Right hindlimb (tissue), 1 donor: ENCODE measurements at places on chromosomes 5 and 9.

GRCh38 chr9:129995409-129996160 is 47.4 kb downstream of the FNBP1 start:
- DNase-seq, result no peak

DNA sequence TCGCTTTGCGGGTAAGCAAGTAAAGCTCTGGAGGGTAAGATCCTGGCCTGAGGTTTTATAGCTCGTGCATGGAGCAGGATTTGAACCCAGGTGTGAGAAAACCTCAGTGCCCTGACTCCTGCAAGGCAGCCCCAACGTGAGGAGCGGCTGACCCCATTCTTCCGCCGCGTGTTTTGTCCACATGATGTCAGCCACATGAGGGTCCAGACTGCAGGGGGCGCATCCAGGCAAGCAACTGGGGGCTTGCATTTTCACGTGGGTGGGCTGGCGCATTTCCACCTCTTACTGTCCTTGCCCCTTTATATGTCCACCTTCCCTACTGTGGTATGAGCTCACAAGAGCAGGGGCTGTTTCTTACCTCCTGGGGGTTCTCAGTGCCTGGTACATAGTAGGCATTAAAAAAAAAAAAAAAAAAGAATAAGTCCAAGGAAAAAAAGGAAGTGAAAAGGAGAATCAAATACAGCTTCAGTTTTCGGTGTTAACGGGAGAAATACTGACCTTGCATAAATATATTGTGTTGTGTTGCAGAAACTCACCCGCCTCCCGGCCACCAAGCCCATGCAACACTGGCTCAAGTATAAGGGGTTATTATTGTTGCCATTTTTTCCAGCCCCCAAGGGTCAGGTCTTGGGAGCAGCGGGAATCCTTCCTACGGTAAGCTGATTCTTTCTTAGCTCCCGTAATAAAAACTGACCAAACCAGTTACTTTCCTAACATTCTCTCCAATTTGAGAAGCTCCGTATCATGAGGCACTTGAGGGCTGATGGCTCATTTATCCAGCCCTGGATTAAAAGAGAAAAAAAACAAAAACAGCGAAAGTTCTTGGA is 15.0 kb downstream of the TLX3 start:
- DNase-seq, result no peak

GRCh38 chr9:19114680-19115270 is 12.1 kb upstream of the HAUS6 start:
- DNase-seq, result no peak

DNA sequence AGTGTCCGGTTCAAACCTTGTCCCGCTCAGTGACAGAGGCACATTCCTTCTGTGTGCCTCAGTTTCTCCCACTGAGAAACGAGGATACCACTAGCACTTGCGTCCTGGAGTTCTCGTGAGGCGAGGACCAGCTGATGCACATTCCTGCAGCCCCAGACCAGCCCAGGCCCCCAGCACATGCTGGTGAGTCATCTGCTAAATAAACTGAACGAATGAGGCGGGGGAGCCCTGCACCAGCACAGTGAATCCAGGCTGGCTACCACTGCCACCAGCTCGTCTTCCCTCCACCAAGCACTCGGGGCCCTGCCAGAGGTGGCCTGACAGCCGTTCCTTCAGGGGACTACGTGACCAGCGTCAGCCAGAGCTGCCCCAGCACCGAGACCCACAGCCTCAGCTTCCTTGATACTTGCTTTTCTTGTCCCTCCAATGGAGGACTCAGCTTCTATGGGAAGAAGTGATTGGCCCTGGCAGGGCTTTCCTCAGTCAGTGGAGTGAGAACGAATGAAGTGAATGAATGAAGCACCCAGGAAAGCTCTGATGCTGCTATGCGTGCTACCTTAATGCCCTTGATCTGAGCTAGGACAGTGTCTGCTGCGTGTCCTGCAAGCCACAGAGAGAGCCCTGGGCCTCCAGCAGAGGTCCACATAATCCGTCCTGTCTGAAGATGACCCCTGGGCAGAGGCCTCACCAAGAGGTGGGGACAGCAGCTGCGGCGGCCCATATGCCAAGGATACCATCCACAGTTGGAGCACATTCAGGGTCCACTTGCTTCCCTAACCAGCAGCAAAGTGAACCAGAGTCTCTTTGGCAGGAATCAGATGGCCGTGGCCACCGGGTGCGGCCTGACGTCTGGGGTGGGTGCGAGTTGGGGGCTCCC is 13.5 kb upstream of the BARX1 start:
- no peak for DNase-seq

DNA sequence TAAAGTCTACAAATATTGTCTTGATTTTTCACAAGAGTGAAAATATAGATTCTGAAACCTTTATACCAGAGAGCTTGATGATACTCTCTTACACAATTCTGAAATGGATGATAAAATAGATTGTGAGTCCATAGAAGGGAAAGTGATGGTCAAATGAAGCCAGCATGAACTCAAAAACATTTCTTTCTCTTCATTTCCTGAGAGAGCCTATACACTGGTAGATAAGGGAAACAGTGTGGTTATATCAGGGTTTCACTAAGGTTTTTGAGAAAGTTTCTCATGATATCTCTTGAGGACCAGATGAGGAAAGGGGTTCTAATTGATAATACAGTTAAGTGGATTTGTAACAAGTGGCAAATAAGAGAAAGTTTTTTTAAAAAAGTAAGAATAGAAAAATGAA is 254.1 kb downstream of the PJA2 start:
- no peak for DNase-seq

DNA sequence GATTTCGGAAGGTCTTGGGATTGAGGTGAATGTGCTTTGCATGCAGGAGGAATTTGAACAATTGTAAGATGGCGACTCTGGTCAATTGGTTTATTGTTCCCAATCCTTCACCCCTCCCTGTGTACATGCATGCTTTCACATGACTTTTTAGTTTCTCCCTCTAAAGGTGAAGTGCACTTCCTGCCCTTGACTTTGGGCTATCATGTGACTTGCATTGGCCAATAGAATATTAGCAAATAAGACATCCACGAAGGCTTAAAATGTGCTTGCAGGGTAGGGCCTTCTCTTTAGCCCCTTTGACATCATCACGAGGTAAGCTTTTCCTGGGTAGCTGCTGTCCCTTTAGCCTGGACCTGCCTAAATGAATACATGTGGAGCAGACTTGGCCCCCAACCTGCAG is 8.1 kb upstream of the ZBTB43 start:
- no peak for DNase-seq

DNA sequence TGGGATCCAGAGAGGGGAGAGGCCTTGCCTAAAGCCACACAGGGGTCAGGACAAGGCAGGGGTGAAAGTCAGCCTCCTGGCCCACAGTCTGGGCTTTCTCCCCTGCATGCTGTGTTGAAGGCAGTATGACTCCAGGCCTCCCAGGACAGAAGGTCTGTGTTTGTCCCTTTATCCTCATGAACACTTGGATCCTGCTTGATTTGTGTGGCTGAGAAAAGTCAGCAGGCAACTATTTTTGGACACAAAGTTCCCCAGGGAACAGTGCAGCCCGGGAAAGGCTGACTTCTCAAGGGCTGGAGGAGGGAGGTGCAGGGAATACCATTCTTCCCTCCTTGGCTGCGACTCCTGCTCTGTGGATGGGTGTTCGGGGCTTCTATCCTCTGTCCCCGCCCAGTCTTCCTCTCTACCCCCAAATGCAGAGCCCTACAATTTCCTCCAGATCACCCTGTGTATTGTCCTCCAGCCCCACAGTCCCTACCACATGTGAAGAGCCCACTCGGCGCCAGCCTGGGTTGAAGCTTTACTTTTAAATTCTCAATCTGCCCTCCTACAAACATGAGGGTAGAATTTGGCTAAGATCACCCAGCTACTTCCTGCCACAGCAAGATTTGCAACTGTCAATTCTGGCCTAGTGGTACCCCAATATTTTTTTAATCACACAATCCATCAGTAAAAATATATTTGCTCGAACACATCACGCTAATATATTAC is 4.1 kb downstream of the AKNA start:
- DNase-seq, result peak; percentile 62

DNA sequence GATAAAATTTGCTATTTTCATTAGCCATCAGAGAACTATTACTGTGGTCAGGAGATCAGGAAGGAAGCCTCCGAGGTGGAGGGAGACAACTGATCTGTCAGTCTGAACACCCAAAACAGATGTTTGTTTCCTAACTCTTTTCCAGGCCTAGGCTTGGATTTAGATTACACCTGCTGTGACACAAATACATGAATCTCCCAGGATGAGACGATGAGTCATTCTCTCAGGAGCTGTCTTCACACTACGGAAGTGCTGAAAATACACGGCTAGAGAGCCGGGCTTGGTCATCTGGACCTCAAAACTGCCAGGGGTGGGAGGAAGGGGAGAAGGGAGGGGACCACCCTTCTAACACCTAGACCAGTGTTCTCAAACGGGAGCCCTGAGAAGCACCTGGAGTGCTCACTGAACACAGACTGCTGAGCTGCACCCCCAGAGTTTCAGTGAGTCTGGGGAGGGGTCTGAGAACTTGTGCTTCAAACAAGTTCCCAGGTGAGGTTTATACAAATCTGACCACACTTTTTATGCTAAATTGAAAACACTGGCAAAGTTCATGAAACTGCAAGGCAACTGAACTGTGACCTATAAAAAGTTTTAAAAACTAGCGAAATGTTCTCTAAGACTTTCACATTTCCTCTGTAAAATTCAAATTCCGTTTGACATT is 80.3 kb upstream of the EQTN start:
- no peak for DNase-seq

DNA sequence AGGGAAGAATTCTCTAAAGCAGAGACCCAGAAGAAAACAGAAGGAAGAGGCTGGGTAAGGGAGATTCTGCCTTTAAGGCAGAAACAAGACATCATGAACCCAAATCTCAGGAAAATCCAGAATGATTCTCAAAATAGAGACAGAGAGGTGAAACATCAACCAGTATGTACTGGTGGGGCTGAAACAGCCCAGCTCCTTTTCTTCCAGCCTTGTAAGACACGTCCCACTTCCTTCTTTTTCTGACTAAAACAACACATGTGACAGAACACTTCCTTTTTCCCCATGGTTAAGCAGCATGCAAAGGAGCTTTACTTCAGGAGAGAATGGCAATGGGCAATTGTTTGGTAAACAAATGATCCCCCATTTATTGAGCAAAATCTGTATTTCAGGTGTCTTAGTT is 230.8 kb upstream of the NR4A3 start:
- DNase-seq, result no peak

GRCh38 chr9:97830884-97831829 is 21.9 kb upstream of the FOXE1 start:
- DNase-seq, result no peak

GRCh38 chr5:116542619-116543018 is 32.0 kb downstream of the SEMA6A start:
- no peak for DNase-seq

DNA sequence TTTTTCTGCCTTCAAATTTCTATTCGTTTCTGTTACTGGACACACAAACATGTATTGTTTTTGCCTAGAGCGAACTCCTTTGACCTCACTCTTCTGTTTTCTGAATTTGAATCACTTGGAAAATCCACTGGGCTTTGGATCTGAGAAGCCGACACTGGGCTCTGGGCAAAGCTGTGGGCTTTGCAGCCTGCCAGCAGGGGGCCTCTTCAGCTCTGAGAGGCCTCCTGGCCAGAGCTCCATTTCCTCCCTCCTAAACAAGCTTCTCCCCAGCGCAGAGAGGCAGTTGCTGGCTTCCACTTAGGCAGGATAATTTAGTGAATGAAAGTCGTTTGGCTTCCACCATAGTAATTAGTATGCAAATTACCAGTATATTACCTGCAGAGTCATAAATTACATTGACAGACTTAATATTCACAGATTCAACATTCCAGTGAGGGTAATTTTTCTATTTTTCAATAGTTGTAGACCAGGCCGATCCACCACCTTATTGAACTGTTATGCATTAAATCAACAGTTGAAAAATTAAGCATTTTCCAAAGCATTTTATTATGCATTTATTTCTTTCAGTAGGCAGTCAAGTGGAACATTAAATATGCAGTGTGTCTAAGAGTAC is 104.0 kb upstream of the ZNF366 start:
- peak; percentile 76 for DNase-seq

DNA sequence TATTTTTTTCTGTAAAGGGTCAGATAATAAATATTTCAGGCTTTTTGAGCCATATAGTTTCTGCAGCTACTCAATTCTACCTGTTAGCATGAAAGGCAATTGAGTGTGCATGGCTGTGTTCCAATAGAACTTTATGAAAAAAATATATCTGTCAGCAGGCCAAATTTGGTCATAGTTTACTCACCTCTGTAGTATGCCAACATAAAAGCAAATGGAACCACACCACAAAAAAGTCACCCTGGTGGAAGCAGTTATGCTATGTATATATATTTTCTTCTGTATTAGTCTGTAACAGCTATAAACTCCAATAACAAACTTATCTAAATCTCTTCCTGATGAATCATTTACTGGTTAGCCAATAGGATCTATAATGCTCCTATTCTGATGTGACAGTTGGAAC is 3.4 kb downstream of the SLC38A9 start:
- no peak for DNase-seq

DNA sequence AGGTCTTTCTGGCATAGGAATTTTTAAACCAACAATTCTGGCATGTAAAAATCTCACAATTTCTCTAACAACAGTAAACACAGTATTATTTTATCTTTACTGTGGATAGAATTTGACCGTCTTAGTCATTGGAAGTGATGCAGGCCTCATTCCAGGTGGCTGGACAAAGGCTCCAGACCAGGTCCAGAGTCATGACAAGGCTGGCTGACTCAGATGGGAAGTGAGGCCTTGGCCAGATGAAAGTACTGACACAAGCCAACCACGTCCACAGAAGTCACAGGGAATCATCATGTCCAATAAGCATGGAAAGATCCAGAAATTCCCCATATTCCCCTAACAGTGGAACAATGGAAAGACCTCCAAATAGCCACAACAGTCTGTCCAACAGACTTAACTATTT is 12.4 kb downstream of the SPOCK1 start:
- DNase-seq, result no peak

DNA sequence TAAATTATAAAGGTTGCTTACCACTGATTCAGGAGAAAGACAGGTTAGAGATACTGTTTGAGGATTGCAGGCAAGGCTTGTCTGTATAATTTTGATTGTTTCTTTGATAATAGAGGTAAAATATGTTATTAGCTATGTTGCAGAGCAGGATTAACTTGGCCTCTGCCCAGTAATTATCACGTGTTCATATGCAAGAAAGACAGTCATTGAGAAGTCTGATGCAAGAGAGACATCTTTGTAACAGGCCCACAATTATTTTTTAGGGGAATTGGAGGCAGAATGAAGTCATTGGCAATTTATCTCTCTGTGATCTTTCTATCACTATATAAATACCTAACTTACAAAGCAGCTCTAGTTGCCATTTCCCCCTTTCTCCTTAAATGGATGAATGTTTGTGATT is 46.0 kb downstream of the SLC44A1 start:
- no peak for DNase-seq

DNA sequence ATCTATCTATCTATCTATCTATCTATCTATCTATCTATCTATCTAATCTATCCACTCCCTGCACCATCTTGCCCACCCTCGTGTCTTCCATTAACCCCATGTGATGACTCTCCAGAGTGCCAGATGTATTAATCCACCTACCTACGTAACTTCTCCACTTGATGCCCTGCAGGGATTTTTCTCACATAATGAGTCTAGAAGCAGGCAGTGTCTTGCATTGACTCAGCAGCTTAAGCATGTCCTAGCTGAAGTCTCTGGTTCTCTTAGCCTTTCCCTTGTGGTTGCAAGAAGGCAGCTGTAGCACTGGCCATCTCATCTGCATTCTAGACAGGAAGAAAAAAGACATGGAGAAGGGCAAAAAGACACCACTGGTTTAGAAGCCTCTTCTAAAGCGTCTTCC is 96.7 kb upstream of the ALDH1B1 start:
- no peak for DNase-seq
